ENCODE measurements at places on chromosomes 5 and 9.

GRCh38 chr5:59893429-59894227 lies at the start of gene PDE4D:
TSS of gene PDE4D (minus strand) at chr5:59893726.
- DNase-seq, result no peak

DNA sequence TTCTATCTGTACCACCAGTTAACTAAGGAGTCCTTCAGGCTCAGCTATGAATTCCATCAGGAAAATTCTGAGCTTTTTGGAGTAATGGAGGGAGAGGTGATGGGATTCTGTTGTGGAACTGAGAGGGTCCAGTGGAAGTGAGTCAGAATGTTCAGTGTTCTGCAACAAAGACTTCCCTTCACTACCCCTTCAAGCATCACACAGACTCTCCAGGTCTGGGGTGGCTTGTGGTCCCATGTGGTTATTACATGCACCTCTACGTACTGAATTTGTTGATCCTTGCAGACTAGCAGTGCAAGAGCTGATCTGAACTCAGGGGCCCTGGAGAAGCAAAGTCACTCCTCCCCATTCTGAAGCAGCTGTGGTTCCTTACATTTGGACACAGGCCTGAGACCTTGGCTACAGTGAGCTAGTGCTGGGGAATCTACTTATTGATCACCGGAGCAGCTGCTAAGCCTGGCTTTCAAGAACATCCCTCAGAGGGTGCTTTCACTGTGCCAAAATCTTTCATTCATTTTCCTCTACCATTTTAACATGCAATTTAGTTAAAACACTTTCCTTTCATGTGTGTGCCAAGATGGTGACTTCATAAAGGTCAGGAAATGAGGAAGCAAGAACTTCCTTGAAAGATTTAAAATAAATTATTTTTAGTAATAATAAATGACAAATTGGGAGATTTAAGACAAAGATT lies 75.0 kb upstream of the TNC start:
- DNase-seq, result no peak

DNA sequence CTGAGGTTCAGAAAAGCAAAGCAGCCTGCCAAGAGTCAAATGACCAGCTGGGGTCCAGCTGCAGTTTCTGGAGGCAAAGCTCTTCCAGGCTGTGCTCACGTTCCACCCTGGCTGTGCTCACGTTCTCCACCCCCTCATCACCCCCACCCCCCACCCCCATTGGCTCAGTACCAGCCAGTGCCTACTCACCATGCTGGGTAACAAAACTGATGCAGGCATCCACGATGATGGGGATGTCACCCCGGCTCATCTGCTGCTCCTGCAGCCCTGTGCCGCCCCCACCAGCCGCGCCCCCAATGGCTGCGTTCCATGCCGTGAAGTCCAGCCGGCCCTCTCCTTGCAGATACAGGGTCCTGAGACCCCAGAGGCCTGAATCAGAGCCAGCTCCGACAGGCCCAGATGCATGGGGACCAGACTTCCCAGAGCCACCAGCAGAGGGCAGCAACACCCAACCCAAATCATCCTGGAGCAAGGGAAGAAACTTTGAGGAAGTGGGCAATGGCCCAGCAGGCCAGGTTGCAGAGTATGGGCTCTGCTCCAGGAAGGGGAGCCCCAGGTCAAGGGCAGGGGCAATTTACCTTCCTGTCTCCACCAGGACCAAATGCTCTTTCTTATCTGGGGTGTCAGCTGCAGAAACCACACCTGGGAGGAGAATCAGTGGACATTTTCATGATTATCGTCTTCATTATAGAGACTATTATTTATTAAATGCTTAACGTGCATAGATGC lies 13.7 kb upstream of the FCHSD1 start:
- DNase-seq, result peak; percentile 76

GRCh38 chr9:72996684-72997314 lies 43.9 kb upstream of the ALDH1A1 start:
- no peak for DNase-seq

DNA sequence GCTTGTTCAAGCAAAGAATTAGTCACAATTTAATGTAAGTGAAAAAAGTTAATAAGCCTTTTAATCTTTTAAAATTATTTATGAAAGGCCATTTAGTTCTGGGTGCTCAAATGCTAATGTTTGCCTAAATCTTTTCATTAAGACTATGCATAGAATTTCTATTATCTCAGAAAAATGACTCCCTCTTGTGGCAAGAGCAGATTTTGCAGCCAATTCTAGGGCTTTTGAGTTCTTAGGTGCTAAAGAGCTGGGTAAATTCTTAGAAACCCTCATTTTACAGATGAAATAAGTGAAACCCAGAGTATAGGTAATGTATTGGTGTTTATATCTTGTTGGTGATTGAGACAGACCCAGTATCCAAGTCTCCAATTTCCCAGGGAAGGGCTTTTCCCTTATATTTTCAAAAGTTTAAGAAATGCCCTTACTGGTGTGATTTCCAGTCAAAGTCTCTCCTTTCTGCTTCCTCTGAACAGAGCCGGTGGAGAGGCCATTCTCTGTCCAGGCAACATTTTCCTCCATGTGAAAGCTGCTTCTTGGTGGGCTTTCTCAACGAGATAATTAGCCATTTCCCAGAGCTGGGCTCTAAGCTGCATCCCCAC lies 24.1 kb upstream of the PCSK5 start:
- peak; percentile 56 for DNase-seq

Measured in CD4-positive, alpha-beta T cell treated with Interleukin-17A for 1 hour (primary cell).